NB4 (cell line): ENCODE measurements at places on chromosomes 2 and 18.

- no peak for DNase-seq
These were observed 108.2 kb upstream of the ERBB4 start for GRCh38 chr2:212646698-212647366.

DNA sequence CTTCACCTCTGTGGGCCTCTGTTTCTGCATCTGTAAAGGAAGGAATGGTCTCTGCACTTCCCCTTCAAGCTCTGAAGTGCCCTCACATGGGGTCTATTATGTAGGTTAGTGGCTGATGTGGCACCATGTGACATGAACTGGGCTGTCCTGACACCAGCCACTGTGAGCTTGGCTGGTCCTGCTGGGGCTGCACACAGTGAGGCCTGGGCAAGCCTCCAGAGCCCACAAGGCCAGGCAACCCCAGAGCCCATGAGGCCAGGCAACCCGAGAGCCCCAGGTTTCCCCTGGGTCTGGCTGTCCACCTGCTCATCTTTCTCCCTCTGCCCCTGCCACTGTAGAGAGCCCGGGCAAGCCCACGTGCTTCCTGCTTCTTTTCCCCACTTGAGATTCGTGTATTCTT, 150.1 kb upstream of the SMAD2 start:
- no peak for DNase-seq

GRCh38 chr2:2484301-2484700, 153.2 kb upstream of the MYT1L start:
- DNase-seq: no peak

DNA sequence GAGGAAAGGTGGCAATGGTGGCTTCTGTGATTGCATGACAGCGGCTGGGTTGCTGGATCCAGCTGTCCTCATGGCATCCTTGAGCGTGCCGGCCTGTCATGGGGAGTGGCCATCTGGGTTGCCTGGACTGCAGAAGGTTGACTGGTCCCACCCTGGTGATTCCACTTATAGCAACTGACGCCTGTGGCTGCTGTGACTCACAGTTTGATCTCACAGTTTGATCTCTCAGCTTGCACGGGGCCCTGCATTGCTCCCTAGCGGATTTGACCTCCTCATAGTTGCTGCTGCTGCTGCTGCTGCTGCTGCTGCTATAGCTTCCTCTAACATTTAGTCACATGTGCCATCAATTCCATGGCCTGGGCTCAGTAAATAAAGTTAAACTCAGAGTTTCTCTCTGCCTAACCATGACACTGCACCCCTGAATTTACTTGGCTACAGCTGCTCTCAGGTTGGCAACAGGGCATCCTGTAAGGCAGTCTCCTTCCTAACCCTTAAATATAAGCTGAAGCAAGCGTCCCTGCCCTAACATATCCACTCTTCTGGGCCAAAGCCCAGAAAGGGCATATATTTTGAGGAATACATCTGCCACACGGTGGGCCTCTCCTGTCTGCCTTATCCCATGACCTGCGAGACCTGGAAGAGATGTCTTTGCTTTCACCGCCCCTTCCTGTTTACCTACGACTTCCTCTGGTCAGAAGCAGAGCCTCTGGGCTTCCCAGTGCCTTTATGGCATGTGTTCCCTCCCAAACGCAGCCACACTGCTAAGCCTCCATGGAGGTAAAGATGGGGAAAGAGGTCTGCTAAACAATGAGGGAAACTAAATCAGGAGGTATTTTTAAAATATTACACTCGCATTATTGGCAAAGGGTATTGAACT, 37.8 kb upstream of the CCDC150 start:
- no peak for DNase-seq
